ENCODE measurements at places on chromosomes 11 and 22. TPM values are rescaled to one million over a fixed set of nuclear protein-coding genes. Genes with fewer than 3 reads are reported as not detected.
A peak's percentile ranks its signal among the peaks of the same experiment; 100 is the strongest.

Gene KCTD21
- 6.4 TPM for total RNA-seq

Gene LMO2
- 0.49 TPM for total RNA-seq

Gene TBCEL
- 18.6 TPM for total RNA-seq

Gene PLAAT5
- total RNA-seq: 0.77 TPM

Gene ADM
- 13.9 TPM for total RNA-seq

Gene SELENOM
- total RNA-seq: 10.1 TPM

Gene KCNK4
- not detected for total RNA-seq

DNA sequence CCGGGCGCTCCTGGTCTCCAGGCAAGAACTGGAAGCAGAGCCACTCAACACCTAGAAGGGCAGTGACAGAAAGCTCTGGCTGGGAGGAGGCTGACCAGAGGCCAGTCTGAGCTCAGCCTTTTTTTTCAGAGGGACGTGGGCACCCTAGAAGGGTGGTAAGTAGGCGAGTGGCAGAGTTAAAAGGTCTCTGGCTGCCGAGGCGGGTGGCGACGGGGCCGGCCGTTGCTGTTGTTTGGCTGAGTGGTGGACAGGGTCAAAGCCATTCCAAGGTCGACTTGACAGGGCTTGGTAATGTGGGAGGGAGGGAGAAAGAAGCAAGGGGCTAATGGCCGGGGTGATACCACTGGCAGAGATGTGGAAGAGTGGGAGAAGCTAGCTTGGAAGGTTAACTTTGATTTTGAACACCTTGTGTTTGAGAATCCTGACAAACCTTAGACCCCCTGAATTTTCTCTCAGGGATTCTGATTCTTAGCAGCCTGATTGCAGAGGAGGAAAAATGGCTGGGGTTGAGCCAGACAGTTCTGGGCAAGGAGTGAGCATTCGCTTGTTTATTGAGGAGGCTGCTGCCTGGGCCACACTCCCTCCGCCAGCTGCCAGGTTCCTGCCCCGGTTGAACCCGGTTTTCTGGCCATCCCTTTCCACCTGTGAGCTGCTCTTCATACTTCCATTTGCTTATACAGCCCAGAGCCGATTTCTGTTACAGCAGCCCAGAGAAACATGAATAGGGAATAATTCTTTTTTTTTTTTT, 868 bp upstream of the SYCE3 start:
- H3K36me3 ChIP-seq: no peaks in the 10 kb centered on the region
- peaks cover 38% of the 10 kb centered on the region for H3K27me3 ChIP-seq
- H3K27ac ChIP-seq: no peak overlapping the region

GRCh38 chr11:64767344-64768299, 7.8 kb upstream of the PYGM start:
- peaks cover 54% of the 10 kb centered on the region for H3K4me1 ChIP-seq
- peaks cover 4% of the 10 kb centered on the region for H3K27me3 ChIP-seq
- DNase-seq: peak; percentile 86
- no peak overlapping the region for H3K27ac ChIP-seq

DNA sequence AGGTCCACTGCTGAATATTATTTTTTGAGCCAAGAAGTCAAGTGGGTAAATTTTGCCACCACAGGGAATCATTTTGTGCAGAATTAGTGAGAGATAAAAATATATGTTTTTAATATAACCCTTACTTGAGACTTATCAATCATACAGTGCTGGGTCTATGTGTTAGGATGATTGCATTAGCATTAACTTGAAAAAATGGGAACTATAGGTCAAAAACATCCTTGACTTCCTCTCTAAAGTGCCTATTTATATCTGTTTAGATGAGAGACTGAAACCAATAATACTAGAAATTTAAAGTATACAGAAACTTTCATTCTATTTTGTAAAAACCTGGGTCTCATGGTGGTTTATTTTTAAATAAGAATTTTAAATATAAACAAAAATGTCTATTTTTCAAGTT, 65.1 kb upstream of the CARD18 start:
- no peak overlapping the region for H3K27ac ChIP-seq
- DNase-seq: no peak
- no peak overlapping the region for H3K4me3 ChIP-seq
- H3K36me3 ChIP-seq: no peaks in the 10 kb centered on the region

DNA sequence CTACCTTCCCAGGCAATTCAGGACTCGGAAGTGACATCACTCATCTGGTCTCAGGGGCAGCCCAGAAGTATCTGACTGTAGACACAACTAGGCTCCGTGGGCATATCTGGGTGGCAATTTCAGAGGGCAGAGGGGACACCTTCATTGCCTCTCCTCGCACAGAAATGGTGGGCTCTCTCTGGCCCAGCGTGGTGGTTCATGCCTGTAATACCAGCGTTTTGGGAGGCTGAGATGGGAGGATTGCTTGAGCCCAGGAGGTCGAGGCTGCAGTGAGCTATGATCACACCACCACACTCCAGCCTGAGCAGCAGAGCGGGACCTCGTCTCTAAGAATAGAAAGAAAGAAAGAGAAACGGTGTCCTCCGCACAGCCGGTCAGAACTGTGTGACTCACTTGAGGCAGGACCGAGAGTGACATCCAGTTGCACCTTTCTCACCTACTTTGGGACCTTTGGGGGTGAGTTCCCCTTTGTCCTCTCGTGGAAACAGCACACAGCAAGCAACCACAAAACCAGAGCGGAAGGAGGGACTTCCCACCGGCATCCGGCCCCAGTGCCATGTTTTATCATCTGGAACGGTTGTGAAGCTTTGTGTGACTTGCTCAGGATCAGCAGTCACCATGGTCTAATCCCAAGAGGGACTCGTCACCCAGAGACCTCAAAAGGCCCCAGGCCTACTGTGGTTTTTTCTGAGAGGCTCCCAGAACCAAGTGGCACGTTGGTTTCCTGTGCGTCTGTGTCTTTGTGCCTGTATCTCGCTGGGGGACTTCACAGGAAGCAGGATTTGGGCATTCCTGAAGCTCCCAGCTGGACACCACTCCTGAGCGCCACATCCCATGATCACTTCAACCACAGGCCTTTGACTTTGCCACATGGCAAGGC, 38.4 kb upstream of the EMID1 start:
- peak overlapping the region; percentile 81 for H3K27ac ChIP-seq
- no peak for DNase-seq
- no peak overlapping the region for H3K4me3 ChIP-seq
- no peaks in the 10 kb centered on the region for H3K27me3 ChIP-seq

DNA sequence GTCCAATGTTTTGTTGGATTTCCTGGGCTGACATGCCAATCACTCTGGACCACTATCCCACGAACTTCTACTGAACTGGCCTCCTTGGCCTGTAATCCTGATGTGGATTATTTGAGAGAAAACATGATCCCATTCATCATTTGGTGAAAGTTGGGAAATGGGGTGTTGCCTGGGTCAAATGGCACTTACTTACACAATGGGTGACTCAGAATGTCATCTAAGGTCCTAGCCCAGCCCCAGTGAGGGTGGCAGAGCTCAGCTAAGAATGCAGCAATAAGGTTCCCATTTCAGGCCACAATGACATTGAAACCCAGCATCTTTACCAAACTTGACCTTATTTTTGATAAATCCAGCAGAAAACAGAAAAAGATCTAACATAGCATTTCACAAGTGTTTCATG, 8.0 kb upstream of the DSCAML1 start:
- H3K4me3 ChIP-seq: no peak overlapping the region
- no peak overlapping the region for H3K27ac ChIP-seq
- H3K4me1 ChIP-seq: peaks cover 12% of the 10 kb centered on the region
- H3K27me3 ChIP-seq: peaks cover 49% of the 10 kb centered on the region

DNA sequence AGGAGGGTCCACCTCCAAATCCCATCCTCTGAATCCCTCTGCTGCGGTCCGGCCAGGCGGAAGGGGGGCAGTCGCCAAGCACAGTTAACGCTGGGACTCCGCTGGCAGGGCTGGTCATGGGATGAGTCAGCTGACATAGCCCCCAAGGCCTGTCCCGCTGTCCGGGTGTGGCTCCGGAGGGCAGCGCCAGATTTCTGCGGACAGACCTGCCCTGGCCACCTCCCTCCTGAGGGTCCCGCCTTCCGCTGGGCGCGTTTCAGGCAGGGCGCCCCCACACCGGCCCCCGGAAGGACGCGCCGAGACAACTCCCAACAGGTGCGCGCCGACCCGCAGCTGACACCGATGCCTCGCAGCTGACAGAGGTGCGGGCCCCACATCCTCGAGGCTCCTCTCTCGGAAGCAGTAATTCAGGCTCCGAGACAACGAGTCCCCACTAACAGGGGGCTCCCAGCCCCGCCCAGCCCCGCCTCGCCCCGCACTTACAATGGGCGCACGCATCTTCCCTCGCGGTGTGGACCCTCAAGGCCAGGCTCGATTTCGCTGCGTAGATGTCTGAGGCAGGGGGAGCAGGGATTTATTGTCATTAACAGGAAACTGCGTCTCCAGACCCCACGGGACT, 607 bp downstream of the PLAAT3 start:
- DNase-seq: no peak
- peaks cover 64% of the 10 kb centered on the region for H3K27me3 ChIP-seq
- H3K27ac ChIP-seq: no peak overlapping the region
- peaks cover 22% of the 10 kb centered on the region for H3K4me1 ChIP-seq
- H3K36me3 ChIP-seq: no peaks in the 10 kb centered on the region

DNA sequence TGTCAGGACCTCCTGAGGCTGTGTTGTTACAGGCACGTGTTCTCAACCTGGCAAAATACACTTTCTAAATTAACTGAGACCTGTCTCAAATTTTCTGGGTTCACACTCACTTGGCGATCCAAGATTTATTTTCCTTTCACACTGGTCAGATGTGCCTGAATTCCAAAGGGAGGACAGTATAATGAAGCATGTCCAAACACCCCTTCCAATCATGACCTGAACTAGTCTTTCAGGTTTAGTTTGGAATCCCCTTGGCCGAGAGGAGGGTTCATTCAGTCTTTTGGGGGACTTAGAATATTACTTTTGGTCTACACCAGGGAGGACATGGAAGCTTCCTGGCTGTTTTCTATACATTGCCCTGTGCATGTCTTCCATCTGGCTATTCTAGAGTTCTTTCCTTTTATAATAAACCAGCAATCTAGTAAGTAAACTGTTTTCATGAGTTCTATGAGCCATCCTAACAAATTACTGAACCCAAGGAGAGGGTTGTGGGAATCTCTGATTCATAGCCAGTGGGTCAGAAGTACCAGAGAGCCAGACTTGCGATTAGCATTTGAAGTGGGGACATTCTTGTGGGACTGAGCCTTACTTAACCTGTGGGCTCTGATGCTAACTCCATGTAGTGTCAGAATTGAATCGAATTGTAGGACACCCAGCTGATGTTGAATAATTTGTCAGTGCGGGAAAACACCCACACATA, 14.8 kb upstream of the TMEM216 start:
- H3K27ac ChIP-seq: no peak overlapping the region
- DNase-seq: no peak
- H3K36me3 ChIP-seq: peaks cover 26% of the 10 kb centered on the region
- no peaks in the 10 kb centered on the region for H3K4me1 ChIP-seq

DNA sequence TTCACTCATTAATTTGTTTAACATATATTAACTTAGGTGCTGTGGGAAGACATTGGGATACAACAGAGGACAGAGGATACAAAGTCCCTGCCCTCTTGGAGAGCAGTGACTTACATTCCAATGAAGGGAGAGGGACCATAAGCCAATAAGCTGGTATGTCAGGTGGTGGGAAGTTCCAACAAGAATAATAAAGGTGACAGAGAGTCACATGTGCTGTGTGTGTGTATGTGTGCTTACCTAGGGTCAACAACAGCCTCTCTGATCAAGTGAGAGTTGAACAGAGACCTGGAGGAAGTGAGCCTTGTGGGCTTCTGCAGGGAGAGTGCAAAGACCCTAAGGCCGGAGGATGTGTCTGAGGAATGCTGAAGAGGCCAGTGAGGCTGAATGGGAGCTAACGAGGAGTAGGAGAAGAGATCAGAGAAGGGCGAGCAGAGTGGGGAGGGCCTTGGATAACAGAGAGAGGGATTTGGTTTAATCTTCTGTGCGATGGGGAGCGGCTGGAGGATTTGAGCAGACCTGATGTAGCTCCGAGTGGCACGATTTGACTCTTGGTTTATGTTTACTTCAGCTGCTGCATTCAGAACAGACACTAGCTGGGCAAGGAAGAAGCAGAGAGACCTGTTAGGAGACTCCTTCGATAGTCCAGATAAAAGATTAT, 35.3 kb downstream of the MAP6 start:
- H3K4me1 ChIP-seq: peaks cover 62% of the 10 kb centered on the region
- no peak overlapping the region for H3K4me3 ChIP-seq
- H3K36me3 ChIP-seq: no peaks in the 10 kb centered on the region
- DNase-seq: no peak
- H3K27me3 ChIP-seq: no peaks in the 10 kb centered on the region

GRCh38 chr22:36289406-36289870, 36.5 kb downstream of the APOL1 start:
- DNase-seq: no peak
- no peak overlapping the region for H3K4me3 ChIP-seq
- no peak overlapping the region for H3K27ac ChIP-seq
- peaks cover 40% of the 10 kb centered on the region for H3K36me3 ChIP-seq

- no peak for DNase-seq
- H3K4me1 ChIP-seq: peaks cover 4% of the 10 kb centered on the region
- no peak overlapping the region for H3K27ac ChIP-seq
- H3K36me3 ChIP-seq: peaks cover 2% of the 10 kb centered on the region
- no peaks in the 10 kb centered on the region for H3K27me3 ChIP-seq
Observed at GRCh38 chr11:58594826-58595225, 16.0 kb downstream of the ZFP91 start.

Data from neural crest cell (in vitro differentiated cells).